Stimulated activated CD4-positive, alpha-beta T cell treated with anti-CD3 and anti-CD28 coated beads, TNF-alpha, amount 100 ng/mL, for 4 hours (primary cell): ENCODE measurements at places on chromosomes 1 and 21.

DNA sequence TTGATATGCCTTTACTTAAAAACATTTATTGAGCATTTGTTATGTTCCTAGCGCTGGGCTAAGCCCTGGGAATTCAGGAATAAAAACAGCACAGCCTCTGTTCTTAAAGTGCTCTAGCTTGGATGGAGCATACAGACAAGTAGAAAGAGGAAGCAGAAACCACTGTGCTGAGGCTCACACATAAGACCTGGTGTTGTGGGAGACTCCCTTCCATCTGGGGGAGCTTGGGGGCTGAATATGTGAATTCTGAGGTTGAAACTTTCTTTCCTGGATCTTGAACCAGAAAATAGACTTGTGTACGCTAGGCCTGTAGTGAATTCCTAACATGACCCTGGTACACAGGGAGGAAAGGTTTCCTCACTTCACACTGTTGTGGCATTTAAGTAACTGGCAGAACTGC is 209.9 kb downstream of the ZNF326 start:
- DNase-seq: no peak

GRCh38 chr1:66147226-66147835 is 354.6 kb downstream of the PDE4B start:
- DNase-seq: no peak

GRCh38 chr1:89918794-89919155 is 76.1 kb upstream of the ZNF326 start:
- no peak for DNase-seq

- DNase-seq: no peak
These were observed 45.4 kb downstream of the SKI start for GRCh38 chr1:2273401-2274090.

- no peak for DNase-seq
These were observed 1.8 kb downstream of the CHRM3 start for GRCh38 chr1:239388159-239388485.

- no peak for DNase-seq
These were observed 15.1 kb downstream of the CRP start for GRCh38 chr1:159699246-159699645.
